Activated CD8-positive, alpha-beta T cell treated with anti-CD3 and anti-CD28 coated beads for 36 hours (primary cell): ENCODE measurements at places on chromosomes 6 and 20. TPM values are rescaled to one million over a fixed set of nuclear protein-coding genes. Genes with fewer than 3 reads are reported as not detected.

GRCh38 chr20:60362531-60362930 is 404.3 kb downstream of the CDH26 start:
- no peak for DNase-seq

- DNase-seq, result no peak
These were observed 71.4 kb downstream of the DACT2 start for GRCh38 chr6:168248148-168248620.

DNA sequence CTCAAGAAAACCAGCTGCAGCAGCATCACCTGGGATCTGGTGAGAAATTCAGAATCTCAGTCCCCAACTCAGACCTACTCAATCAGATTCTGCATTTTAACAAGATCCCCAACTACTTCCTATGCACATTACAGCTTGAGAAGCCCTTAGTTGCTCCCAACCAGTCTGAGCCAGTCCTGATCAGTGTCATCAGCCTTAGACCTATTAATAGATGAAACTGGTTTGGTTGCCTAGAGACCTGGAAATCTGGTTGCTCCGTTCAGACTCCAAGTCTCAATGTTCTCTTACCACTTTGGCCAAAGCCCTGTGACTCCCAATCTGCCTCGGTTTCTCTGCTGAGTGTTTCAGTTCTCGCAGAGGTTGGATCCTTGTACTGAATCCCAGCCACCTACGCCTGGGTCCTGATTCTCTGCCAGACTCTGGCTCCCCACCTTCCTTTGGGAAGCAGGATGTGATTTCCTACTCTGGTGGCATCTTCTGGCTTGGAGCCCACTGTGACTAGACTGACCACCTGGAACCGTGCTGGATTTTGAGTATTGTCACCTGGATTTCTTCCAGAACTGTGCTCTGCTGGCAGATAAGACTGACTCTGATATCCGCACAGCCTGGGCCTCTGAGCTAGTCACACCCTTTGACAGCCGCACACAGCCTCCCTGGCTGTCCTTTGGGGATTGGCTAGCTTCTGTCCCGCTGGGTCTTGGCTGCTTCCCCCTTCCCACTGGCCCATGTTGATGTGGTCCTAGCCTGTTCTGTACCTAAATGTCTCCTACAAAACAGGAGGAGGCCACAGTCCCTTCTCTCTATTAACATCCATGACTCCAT is 20.3 kb upstream of the ATXN1 start:
- DNase-seq, result no peak

- no peak for DNase-seq
These were observed 327.2 kb downstream of the CDKAL1 start for GRCh38 chr6:20861481-20861880.

TRMT6 gene
- 15.9 TPM for total RNA-seq

GRCh38 chr6:39188571-39188970 is 40.7 kb downstream of the KCNK5 start:
- DNase-seq, result peak; percentile 28

- DNase-seq, result peak; percentile 31
These were observed 69.9 kb downstream of the HACE1 start for GRCh38 chr6:104789770-104790190.

DNA sequence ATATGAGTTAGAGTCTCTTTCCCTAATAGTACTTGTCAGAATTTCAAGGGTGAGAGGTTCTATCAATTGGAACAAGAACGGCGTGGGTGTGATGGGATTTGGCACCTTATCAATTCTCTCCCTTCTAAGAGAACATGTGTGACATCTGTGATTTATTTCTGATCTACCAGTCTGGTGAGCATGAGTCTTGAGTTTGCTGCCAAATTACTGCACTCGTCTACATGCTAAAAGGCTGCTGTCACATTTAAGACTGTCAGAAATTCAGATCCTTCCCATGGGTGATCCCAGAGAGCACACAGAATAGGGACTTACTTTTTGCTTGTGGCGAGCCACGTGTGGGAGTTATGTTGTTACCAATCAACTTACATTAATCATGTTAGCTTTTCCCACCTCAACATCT is 370.2 kb upstream of the SASH1 start:
- DNase-seq, result no peak

GRCh38 chr6:69953491-69953890 is 87.1 kb downstream of the COL19A1 start:
- DNase-seq, result no peak

DNA sequence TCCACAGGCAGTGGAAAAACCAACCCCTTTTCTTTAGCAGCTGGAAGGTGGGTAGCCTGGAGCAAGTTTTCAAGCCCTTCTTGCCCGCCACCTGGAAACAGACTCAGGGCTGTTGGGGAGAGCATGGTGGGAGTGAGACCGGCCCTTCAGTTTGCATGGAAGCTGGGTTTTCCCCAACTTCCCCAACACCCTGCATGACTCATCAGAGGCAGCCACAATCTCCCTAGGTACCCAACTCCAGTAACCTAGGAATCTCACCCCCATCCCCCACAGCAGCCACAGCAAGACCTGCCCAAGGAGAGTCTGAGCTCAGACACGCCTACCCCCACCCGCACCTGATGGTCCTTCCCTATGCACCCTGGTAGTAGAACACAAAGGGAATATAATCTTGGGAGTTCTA is 86.3 kb upstream of the IRAK1BP1 start:
- no peak for DNase-seq

DNA sequence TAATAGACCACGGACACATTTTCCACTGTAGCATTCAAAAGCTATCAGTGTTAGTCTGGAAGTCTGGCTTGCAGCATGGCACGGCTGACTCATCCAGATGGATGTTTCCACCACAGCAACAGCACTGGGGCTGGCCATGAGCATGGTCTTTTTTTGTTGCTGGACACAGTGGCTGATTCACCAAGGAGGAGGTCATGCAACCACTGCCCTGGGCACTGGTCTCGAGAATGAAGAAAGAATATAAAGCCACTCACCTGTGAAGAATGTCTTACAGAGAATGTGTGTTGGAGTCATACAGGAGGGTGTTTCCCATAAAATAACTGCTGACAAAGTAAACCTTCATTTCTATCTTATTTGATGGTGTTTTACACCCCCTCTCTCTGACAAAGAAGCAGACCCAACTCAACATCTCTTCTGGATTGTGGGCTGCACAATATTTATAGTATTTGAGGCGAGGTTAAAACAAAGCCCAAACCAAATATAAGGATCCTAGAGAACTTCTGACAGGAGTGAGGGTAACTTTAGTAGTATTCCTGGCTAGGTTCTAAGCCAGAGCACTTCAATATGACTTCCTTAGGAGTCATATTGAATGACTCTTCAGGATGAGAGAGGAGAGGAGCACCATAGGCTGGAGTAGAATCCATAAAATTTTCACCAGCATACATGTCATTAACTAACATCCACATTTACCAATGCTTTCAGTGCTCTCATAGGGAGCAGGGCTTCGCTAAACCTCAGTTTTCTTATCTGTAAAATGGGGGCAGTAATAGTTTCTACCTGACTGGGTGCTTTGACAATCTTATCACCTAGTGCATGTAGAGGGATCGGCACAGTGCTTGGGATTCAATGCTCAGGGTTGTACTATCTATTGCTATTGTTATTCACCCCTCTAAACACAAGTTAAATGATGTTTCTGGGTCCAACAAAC is 121.4 kb downstream of the KIF13A start:
- DNase-seq, result no peak

DNA sequence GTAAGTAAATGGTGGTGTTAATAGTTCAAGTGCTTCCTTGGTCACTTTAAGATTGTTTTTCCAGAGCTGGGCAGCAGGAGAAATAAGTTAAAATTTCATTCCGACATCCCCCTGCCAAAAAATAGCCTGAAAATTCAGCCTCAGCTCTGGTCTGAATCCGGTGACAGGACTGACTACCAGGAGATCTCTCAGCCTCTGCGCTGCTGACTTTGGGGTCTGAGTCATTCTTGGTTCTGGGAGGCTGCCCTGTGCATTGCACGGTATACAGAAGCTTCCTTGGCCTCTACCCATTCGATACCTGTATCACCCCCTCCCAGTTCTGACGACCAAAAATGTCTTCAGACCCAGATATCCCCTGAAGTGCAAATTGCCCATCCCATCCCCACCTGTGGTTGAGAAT is 36.3 kb upstream of the TFAP2C start:
- no peak for DNase-seq

DNA sequence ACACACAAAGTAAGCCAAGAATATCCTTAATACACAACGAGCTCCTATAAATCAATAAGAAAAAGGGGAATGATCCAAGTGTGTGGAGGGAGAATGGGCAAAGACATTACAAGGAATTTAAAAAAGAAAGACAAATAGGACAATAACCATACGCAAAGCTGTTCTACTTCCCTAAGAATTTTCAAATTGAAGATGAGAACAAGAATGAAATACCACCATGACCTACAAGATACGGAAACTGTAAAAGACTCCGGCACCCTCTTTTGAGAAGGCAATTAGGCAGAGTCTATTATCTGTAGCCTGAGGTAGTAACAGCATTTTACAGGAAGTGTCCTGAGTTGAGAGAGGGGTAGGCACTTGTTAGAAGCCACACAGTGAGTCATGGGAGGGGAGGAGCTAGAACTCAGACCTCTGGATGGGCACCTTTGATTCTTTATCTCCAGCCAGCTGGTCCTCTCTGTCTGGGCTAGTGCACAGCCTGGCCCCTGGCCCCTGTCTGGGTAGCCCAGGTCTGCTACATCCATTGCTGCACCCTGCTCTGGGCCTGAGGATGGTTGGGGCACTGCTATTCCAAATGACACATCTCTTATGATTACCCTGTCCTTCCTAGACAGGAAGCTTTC is 15.3 kb downstream of the RSPO4 start:
- peak; percentile 20 for DNase-seq
